NCI-H2029 (cell line): ENCODE measurements at places on chromosomes 11 and 22.
A peak's percentile ranks its signal among the peaks of the same experiment; 100 is the strongest.

GRCh38 chr11:27573024-27573423 lies 66.5 kb upstream of the LIN7C start:
- DNase-seq: no peak

DNA sequence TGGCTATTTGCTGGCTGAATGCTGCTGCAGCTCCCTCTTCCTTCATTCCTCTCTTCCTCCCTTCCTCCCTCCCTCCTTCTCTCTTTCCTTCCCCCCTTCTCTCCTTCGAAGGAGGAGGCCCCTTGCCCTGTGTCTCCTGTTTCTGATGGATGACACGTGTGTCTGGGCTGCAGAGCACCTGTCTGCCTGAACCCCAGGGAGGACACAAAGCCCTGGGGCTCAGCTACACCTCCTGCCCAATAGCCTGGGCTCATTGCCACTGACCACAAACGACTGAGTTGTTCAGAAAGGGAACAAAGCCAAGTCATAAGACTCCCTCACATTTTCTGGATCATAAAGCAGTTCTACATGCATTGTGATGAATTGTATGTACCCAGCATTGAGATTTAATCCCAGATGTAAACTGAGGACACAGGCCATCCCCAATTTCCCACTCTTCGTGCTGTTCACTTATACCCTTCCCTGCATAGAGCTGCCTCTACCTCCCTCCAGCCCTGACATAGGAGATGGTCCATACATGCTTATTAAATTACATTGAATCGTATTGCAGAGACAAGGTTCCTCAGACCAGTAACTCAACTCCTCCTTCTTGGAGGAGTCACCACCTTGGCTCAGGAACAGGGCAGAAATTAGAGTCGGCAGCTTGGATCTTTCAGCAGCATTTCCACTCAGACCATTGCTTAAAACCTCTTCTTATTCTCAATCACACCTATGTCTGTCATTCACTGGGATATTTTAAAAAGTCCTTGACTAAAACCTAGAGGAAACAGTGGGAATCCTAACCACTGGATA lies 1.2 kb downstream of the CSRP3 start:
- DNase-seq: peak; percentile 74

GRCh38 chr11:37946155-37946766 lies 1348.2 kb upstream of the RAG2 start:
- peak; percentile 13 for DNase-seq

DNA sequence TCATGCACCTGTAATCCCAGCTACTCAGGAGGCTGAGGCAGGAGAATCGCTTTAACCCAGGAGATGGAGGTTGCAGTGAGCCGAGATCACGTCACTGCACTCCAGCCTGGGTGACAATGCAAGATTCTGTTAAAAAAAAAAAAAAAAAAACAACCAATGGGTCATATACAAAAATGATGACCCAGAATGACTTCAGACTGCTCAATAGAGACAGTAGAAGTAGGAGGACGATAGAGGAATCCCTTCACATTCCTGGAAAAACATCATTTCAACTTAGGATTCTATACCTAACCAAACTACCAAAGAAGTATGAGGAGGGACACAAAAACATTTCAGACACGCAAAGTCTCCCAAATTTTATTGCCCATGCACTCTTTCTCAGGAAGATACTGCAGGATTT lies 14.1 kb upstream of the CBX7 start:
- no peak for DNase-seq

DNA sequence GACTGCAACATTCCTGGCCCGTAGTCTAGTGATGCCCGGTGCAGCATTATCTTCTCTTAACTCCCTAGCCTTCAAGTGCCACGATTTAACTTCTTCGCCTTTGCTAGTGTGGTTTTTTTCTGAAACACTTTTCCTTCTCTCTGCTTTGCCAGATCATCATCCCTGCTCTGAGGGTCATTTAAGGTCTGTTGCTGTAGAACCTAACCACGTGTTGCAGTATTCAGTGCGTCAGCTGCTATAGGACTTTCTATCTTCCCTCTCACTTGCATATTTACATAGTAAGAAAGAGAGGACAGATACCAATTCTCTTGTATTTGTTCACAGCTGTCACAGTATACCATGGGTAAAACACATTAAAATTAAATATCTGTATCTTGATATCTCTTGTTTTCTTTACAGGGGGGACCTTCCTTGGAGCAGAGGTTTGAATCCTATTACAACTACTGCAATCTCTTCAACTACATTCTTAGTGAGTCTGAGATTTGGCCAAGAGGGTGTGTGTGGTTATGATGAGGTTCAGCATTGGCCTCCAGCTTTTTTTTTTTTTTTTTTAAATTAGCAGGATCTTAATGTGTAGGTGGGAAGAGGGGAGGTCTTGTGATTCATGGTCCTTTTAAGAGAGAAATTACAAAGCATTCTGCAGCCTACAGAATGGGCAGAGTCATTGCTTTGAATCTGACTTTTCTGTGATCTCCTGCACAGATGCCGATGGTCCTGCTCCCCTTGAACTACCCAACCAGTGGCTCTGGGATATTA lies 13.5 kb downstream of the EIF3L start:
- DNase-seq: no peak

GRCh38 chr11:114085965-114086793 lies 26.7 kb downstream of the ZBTB16 start:
- DNase-seq: peak; percentile 94

GRCh38 chr11:133903875-133904817 lies 52.6 kb downstream of the IGSF9B start:
- no peak for DNase-seq

DNA sequence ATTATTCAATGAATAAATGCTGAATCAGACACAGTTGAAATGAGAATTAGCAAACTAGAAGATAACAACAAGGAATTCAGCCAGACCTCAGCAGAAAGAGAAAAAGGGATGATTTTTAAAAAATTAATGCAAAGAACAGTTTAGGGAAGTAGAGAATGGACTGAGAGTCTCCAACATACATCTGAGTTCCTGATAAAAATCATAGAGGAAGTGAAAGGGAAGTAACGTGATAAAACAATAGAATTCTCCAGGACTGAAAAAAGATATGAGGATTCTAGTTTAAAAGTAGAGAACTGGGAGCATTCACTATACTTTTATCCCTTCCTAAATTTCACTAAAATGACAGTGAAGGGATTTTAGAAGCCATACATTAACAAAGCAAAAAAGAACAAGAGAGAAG lies 592.0 kb downstream of the SOX6 start:
- no peak for DNase-seq

GRCh38 chr11:46451759-46452158 lies 60.2 kb upstream of the CHRM4 start:
- DNase-seq: no peak

- DNase-seq: no peak
Observed at GRCh38 chr11:2157294-2158040, 3.5 kb downstream of the INS start.

DNA sequence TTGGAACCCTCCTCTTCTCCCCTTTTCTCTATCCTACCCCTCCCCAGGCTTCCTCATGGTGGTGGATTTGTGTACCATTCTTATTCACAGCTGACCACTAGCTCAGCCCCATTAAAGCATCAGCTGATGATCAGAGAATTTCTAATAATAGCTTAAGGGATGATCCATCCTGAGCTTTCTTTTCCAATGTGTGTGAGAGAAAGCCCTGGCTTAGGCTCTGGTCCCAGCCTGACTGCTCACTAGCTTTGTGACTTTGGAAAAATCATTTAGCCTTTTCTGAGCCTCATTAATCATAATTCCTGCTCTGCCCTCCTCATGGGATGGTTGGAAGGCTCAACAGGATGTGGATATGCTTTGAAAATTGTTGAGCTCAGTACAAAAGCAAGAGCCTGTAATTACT lies 26.3 kb upstream of the CCDC90B start:
- DNase-seq: no peak

- no peak for DNase-seq
Observed at GRCh38 chr11:23509023-23509422, 648.7 kb upstream of the CCDC179 start.

GRCh38 chr11:12460466-12460865 lies 83.1 kb downstream of the PARVA start:
- peak; percentile 13 for DNase-seq
